ENCODE measurements at places on chromosomes 3 and 15.
A peak's percentile ranks its signal among the peaks of the same experiment; 100 is the strongest.

DNA sequence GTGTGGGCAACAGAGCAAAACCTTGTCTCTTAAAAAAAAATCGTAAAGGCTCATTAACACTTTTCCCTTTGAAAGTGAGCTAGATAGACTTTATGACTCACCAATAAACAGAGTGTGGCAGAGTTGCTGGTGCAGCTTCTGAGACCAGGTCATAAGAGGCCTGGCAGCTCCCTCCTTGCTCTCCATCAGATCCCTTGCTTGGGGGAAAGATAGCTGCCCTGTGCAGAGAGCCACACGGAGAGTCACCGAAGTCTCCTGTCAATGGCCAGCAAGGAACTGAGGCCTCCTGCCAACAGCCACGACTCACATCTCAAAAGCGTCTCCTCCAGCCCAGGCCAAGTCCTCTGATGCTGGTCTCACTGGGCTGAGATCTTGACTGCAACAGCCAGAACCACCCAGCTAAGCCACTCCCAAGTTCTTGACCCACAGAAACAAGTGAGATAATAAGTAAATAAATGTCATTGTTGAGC, 8.7 kb upstream of the GP9 start:
- peak; percentile 50 for DNase-seq

DNA sequence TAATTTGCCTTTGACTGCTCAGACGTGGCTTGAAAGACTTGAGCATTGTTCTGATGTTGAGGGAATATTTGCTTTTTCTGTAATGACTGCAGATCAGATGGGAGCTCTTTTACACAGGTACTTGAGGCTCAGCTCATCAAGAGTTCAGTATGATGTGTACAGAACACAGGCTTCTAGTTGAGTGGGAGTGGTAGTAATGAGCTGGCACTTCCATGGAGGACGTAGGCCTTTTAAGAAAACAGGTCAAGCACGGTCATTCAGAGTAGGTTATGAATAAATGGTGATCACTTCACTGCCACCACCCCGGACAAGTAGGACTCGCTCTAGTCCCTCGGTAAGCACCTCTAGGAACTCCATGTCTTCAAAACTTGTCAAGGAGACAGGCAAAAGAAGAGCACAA, 8.8 kb downstream of the EMC4 start:
- no peak for DNase-seq

- no peak for DNase-seq
These were observed 7.3 kb downstream of the FAM98B start for GRCh38 chr15:38461066-38461833.

DNA sequence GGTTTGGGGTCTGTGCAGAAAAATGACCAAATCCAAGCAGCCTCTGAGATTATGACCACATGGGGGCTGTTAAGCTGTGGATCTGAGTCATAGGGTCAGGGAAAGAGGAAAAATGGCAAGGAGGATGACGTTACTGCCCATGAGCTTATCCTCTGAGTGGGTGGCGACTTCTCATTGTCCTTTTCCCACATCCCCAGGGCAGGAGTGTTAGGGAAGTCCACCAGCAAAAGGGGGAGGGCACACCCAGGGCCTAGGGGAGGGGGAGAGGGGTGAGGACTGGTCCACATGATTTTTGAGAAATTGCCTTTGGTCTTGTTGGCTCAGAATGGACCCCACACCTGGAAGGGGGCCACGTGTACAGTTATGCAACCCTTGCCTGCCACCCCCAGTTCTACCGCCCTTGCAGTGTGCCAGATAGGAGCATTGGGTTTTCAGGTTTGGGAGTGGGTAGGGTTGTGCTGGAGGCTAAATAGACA, 2.6 kb downstream of the CD276 start:
- DNase-seq = no peak

DNA sequence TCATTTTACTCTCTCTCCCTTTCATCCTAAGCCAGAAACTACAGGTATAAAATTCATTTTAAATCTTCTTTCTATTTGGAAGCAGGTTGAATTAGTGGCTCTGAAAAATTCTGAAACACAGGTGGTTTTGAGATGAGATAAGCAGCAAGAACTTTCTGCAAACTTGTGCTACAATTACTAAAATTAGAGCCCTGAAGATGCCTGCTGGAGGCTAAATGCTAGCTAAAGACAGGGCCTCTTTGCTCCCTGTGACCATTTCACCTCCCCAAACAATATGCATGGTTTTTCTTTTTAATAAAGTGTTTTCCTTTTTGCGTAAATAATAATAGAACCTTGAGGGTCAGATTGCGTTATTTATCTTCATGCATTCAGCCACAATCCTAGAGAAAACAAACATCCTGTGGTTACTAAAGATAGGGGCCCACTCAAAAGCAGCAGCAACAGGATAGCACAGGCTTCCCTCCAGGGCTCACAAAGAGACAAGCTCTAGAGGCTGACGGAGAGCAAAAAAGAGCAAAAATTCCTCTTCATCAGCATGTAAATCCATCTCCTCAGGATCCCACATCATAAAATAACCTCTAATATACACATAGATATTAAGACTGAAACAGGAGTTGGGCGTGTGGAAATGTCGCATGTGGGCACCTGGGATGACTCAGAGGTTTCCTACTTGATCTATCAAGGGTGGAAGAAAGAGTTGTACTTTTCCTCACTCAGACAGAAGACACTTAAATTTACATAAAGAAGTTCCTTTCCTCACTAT, 26.5 kb upstream of the CP start:
- DNase-seq = no peak

DNA sequence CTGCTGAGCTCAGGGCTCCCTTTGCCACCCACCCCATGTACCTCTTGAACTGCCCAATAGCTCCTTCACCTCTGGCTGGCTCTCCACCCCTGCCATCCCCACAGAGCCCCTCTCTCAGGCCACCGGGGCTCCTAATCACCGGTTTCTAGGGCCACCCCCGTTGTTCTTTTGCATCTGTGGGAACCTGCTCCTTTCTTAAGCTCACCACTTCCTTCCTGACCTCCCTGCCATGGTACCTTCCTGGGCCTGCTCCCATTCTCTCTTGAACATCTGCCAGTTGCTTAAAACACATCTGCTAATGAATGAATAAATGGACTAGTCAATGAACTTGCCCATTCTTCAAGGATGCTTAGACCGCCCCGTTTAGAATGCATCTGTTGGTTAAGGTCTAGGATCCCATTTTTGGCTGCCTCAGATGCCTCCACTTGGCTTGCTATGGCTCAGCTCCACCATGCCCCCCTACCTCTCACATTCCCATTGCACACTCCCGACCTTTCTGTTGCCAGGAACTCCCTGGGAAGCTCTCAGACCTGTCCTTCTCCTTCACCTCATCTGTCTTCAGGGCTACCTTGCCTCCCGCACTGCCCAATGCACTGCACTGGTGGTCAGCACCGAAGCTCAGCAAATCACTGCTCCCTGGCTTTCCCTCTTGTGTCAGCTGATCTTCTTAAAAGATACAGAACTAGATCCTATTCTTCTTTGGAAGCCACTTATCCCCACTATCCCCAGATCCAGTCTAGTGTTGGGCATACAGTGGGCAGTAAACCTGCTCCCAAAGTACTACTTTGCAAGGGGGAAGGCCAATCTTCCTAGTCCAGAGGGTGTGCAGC, 9.1 kb downstream of the AMOTL2 start:
- peak; percentile 57 for DNase-seq

DNA sequence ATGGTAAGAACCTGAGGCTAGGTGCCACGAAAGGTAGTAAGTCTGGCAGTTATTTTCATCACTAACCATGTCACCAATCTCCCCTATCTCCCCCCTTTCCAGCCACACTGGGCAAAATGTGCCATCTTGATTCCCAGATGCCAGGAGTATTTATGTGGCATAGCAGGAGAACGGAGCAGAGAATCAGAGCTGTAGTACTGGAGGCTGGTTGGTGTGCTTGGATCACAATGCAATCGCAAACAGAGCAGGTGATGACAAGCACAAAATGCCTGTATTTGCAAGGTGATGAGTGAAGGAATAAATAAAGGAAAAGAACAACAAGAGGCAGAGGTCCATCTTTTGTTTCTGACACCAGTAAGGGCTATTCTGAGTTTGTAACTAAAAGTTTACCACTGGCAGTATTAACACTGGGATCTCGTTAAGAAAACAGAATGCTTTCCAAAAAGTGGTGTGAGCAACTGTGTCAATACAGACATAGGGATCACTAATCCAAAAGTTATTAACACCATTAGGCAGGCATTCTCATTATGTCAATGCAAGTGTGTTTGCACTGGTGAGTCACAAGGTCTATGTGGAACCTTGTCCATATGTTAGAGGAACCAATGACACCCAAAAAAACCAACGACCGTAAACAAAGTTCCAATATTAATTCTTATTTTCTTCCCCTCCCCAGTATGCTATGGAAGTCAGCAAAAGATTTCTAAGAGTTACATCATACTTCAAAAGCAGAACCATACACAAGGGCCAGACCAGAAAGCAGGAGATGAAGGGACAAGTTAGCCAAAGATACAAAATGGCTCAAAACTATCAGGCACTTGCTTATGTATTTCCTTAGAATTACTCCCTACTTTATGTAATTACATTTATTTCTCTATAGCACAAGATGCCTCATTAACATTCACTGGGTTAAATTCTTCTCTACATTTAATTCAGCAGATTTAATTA, 556.6 kb downstream of the FOXP1 start:
- no peak for DNase-seq

DNA sequence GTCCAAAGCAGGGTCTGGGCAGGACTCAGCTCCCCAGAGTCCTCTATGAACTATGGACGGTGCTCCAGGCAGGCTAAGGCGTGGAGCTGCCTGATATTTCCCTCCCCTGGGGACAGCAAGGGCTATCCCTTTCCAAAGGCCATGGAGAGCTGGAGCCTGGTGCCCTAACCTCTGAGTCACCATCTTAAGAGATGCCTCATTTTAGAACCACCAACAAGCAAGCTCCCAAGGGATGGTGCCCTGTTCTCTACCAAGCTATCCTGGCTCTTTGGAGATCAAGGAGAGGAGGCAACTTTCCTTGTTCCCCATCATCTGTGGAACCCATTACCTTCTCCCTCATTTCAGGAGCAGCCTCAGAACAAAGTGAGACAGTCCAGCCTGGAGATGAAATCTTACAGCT, 15.7 kb downstream of the STARD5 start:
- DNase-seq = peak; percentile 49

DNA sequence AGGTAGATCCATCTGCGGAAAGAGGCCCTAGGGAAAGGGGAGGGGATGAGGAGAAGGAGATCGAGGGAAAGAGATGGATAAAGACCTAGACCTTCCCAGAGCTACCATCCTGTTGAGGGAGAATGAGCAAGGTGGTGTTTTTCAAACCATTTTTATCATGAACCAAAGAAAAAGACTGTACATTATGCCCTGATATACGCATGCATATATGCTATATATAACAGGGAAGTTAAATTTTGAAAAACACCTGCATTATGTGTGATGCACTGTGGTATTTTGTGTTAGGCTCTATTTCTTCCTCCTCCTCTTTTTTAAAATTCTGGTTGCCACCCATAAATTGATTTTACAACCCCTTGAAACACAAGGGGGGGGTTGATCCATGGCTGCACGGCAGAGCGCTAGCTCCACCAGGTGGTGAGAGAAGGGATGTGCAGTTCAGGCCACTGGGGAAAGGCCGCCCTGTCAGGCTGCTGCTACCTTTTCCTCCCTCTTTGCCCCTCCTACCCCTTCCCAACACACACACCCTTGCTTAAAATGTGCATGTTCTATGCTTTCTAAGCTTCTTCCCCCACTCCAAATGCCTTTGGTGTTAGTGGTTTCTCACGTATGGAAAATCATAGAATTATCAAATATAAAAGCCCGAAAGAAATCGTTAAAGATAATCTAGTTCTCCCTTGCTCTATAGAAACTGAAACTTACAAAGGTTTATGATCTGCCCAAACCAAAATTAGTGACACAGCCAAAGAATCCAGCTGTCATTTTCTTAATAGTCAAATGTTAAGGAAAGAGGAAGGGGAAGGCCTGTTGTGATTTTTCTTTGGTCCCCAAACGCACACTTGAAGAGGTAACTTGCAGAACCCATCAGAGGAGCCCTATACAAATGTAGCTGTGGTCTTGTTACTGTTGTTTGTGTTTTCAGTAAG, 262.0 kb upstream of the UMPS start:
- DNase-seq = peak; percentile 63

Data from activated effector memory CD4-positive, alpha-beta T cell treated with anti-CD3 and anti-CD28 coated beads, Interleukin-2, amount 50 U/mL, for 16 hours (primary cell).